Aorta (tissue), 5 donors: ENCODE measurements at places on chromosomes 6 and 20. TPM values are rescaled to one million over a fixed set of nuclear protein-coding genes. Genes with fewer than 3 reads are reported as not detected.

DNA sequence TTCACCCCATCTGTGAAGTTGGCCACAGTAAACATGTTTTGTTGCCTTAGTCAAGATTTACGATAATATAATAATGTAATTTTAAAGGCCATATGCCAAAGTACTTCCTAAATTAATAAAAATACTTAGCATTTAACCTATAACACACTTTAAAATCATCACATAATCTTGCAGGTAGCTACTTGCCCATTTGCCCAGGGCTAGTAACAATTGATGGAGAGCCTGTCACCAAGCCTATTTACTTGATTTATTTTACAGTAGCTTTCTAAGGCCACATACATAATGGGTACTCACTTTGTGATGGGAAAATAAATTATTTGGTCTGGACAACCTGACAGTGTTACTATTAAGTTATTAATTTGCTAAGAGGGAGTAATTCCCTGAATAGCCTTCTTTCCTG, 14.5 kb downstream of the BTBD9 start:
- DNase-seq, result no peak

GRCh38 chr6:96923871-96924493, 546 bp upstream of the KLHL32 start:
- no peak for DNase-seq

The METTL24 gene
- total RNA-seq, result 14.3 TPM

- DNase-seq, result no peak
Observed at GRCh38 chr6:166307082-166308032, 835 bp downstream of the PRR18 start.

DNA sequence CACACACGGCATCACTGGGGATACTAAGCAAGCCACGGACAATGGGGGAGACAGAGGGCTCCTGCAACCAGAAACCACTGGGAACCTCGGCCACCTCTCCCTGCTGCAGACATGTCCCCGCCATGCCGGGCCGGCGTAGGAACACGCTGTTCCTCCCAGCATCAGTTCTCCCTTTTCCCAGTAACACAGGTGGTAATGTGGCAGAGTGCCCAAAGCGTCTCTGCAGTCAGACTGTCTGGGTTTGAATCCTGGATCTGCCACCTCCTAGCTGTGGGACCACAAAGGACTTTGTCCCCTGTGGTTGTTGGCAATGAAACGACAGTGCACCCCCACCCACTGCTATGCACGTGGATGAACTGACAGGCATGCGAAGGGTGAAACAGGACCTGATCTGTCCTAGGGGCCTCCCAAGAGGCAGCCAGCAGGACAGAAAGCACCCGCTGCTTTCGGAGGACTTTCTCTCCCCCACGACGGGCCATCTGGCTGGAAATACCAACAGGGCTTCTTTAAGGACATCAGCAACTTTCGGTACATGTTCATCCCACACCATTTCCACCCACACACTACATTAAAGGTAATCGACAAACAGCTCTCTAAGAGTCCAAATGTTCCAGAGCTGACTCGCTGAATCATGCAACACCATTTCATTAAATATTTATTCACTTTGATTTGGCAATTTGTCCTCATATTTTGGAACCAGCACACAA, 74.1 kb downstream of the SULF2 start:
- DNase-seq, result peak; percentile 64

DNA sequence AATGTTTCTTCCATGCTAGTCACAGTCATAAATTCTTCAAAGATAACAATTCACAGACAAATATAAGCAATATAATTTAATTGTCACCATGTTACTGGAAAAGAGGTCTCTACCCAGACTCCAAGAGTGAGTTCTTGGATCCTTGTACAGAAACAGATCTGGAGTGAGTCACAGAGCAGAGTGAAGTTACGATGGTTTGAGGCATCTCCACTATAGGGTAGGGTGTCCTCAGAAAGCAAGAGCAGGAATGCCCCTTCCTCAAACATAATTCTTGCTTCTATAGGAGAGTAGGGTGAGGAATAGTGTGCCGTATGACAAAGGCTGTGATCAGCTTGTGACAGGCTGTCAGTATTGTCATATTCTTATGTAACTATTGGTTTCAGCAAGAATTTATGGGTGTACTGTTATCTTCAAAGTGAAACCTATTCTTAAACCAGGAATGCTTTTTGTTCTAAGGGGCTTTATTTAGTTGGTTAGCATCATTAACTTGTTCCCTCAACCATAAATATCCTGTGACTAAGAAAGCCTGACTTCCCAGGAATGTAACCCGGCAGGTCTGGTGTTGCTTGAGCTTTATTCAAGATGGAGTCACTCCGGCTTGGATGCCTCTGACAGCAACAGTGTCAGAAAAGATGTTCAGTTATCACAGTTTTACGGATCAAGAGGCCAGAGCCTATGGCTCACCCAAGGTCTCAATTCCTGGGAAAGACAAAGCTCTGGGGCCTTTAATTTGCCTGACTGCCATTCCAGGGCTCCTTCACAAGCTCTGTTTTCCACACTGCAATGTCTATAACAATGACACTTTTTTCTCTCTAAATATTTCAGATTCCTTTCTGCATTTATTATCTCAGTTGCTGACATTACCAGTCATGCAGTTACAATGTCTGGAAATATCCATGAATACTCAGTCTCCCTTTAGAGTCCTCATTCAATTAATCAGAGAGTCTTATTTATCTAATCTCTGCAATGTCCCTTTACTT, 298.6 kb downstream of the C6orf118 start:
- no peak for DNase-seq

DNA sequence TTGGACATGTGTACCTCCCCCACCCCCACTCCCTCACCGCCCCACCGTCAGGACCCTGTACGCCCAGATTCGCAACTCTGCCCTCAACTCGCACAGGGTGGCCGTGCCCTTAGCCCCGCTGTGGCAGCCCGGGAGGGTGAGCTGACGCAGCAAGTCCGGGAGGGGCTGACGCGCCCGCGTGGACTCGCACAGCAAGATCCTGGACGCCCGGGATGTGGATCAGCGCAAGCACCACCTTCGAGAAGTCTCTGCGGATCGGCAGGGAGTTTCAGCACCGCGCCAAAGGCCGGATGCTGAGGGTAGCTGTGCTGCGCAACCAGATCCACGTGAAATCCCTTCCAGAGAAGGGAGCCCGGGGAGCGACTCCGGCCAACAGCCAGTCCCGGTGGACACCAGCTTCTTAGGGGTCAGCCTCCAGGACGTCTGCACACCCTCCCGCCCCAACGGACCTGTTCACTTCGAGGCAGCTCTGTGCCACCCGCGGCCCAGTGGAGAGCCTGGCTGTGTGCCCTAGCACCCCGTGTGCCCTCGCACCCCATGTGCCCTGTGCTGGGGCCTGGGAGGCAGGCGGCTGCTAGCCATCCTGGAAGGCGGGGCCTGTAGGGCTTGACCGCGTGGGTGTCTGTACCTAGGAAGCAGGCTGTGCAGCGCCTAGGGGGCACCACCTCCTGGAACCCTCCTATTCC, 6.7 kb upstream of the GJA10 start:
- DNase-seq, result no peak

GRCh38 chr6:156832231-156832647, 55.1 kb downstream of the ARID1B start:
- no peak for DNase-seq
